ENCODE measurements at places on chromosomes 6 and 20. TPM values are rescaled to one million over a fixed set of nuclear protein-coding genes. Genes with fewer than 3 reads are reported as not detected.

QKI gene
- 60.7 TPM for total RNA-seq

SLC2A4RG gene
- 123 TPM for total RNA-seq

CASS4 gene
- 39.8 TPM for total RNA-seq

- DNase-seq = no peak
Measured at GRCh38 chr6:149254253-149254652, 63.3 kb upstream of the TAB2 start.

- no peak for DNase-seq
Measured at GRCh38 chr6:23280437-23280836, 711.1 kb downstream of the HDGFL1 start.

ARHGAP40 gene
- not detected for total RNA-seq

MMP24 gene
- total RNA-seq = not detected

- no peak for DNase-seq
Measured at GRCh38 chr6:139690007-139690406, 315.6 kb upstream of the CITED2 start.

GRCh38 chr6:115896538-115897129 is 164.1 kb downstream of the FRK start:
- no peak for DNase-seq

MTCH1 gene
- total RNA-seq = 231 TPM

DNA sequence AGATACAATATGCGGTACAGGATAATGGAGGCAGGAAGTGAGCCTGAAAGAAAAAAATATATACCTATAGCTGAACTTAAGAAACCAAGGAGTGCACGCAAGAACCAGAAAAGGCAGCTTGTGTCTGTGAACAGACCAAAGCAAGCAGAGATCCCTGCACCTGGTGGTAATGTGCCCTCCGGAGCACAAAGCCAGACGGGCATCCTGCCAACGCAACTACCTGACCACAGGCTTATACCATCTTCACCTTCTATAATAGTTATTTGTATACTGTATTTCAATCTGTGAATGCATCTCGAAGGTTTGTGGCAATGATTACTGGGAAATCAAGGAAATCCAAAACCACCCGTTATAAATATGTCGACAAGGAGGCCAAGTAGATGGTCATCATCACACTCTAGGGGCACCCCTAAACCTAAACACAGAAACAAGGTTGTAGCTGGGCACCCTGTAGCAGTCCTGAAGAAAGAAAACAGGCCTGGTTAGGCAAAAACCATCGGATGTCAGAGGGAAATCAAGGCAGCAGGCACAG is 801 bp downstream of the FBXL4 start:
- peak; percentile 49 for DNase-seq

SLC24A3 gene
- not detected for total RNA-seq

- DNase-seq = no peak
Measured at GRCh38 chr6:3859878-3860552, 10.8 kb downstream of the FAM50B start.

- no peak for DNase-seq
Measured at GRCh38 chr6:83601119-83601518, 88.8 kb downstream of the PRSS35 start.

DNA sequence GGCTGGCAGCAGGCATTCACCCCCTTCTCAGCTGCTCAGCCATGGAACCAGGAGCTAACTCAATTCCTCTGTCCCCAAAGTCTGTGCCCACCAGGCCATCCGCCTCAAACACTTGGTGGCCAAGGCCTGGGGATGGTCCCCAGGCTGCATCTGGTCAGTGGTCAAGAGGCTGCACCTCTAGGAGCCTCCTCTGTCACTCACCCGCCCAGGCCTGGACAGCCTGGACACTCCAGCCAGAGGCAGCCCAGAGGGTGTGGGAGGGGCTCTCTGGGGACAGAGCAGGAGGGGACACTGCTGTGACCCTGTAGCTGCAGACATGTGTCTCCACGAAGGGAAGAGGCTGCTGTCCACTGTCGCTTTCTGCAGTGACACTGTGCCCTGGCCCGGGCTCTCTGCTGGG is 416.6 kb upstream of the SULF2 start:
- DNase-seq = no peak

DNA sequence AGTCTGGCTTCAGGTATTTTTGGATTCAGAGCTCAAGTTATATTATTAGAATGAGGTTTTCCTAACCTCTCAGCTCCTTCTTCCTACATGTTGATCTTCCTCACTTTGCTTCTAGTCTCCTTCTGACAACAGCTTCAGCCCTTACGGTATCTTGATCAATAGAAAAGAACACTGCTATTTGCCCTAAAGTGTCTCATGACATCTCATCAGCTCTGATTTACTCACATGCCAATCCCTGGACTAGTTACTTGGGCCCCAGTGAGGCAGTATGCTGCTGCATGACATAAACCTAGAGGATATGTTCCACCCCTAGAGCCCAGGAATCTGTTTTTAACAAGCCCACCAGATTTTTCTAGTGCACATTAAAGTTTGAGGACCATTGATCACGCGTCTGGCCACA is 110.3 kb downstream of the UNC5CL start:
- no peak for DNase-seq

- DNase-seq = no peak
Measured at GRCh38 chr6:37540390-37540789, 40.7 kb upstream of the CCDC167 start.

AIF1 gene
- 31.8 TPM for total RNA-seq

PPIL6 gene
- total RNA-seq = 1.3 TPM

- no peak for DNase-seq
Measured at GRCh38 chr6:140011537-140011936, 637.1 kb upstream of the CITED2 start.

LAMP5 gene
- total RNA-seq = 0.11 TPM

DNA sequence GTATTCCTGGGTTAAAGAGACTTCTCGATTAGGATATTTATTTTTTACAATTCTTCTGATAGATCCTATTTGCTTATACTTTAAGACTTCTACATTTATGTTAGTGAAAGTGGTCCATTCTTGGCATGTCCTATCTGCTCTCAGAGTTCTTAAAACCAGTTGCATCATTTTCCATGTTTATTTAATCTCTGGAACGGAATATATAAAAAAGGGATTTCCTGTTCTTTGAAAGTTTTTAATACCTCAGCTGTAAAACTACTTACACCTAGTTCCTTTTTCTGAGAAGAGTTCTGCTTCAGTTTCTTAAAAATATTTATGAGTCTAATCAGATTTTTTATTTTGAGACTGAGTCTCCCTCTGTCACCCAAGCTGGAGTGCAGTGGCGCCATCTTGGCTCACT is 18.0 kb upstream of the MYL9 start:
- no peak for DNase-seq

GRCh38 chr6:77011929-77012545 is 451.3 kb downstream of the HTR1B start:
- no peak for DNase-seq

DNA sequence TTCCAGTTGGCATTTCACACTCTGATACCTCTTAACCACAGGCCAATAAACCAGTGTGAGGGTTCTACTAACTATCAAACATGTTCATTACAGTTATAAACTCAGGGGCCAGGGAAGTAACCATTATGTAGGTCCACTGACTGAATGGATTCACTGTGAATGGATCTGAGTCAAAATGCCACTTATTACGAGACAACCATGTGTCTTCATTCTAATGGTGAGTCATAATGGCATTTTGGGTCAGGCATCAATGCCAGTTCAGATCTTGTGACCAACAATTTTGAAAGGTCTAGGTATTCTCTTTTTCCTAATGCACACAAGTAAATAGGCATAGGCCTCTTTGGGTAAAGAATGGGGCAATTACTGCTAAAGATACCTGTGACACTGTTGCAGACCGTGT is 112.2 kb upstream of the HEY2 start:
- no peak for DNase-seq

DNA sequence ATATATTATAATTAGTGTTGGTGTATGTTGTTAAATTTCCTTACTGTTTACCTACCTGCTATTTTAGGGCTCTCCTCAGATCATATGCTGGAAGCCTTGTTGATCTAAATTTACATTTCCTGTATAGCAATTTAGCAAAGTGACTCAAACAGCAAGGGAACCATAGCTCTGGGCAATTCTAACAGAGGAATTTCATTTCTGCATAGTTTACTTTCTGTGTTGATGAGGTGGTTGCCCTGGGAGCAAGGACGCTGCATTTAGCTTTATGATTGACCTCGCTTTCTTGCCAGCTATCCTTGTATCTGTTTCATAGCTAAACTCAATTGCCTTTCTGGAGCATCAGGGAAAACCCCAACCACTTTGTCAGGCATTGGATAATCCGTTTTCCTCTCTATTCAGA is 810.8 kb downstream of the GRIK2 start:
- DNase-seq = no peak

HRH3 gene
- total RNA-seq = not detected

RSPH4A gene
- total RNA-seq = 0.56 TPM

- DNase-seq = no peak
Measured at GRCh38 chr6:32763421-32763820, at the start of gene HLA-DQB2. HLA-DQB2 (minus strand) TSS chr6:32763532; CDS start chr6:32763470, 62 bp downstream.

- DNase-seq = no peak
Measured at GRCh38 chr6:154096834-154097233, 57.8 kb downstream of the OPRM1 start.

BNIP5 gene
- not detected for total RNA-seq

- DNase-seq = no peak
Measured at GRCh38 chr6:9927275-9927674, 487.6 kb downstream of the TFAP2A start.

GRCh38 chr6:102732898-102733297 is 1339.4 kb downstream of the GRIK2 start:
- DNase-seq = no peak

BHLHE23 gene
- total RNA-seq = not detected

GRCh38 chr6:68127074-68127473 is 508.0 kb upstream of the ADGRB3 start:
- DNase-seq = no peak

DNA sequence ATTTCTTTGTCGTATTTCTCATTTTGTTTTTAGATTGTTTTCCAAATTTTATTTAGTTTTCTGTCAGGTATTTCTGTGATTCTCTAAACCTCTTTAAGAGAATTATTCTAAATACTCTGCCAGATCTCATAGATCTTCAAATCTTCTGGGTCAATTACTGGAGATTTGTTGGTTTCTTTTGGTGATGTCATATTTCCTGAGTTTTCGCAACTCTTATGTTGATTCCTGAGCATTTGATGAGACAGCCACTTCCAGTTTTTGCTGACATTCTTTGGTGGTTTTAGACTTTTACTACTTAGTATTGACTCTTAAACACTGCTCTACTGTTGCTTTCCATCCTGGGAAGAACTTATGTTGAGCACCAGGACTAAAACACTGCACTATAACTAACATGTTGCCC is 21.9 kb downstream of the ADGB start:
- DNase-seq = peak; percentile 1

IL20RA gene
- total RNA-seq = not detected

DNA sequence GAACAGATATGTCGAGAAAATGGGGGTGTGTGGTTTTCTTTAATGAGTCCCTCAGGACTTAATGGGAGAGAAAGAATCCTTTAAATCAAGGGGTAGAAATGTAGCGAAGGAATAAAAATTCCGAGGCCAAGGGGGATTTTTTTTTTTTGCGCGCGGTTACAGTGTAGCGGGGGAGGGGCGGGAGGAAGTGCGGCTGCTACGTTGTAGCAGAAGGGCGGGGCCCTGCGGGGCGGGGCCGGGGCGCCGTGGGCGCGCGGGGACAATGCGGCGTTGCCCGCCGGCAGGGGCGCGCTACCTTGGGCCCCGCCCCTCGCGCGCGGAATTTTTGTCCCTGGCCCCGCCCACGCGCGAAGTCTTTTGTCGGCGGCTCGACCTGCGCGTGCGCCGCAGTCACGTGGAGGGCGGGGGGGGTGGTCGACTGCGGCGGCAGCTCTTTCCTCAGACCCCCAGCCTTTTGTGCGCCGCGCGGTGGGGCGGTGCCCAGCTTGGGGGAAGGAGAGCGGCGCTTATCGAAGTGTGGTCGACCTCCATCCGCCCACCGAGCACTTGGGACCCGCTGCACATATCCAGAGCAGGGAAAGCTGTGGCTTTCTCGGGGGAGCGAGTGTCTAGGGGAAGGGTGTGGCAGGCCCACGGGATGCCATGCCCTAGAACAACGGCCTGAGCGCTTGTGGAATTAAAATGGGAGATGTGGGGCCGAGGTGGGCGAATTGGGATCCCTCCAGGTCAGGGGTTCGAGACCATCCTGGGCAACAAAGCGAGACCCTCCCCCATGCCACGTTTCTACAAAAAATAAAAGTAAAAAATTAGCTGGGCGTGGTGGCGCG is 1.3 kb downstream of the TUBB start:
- DNase-seq = peak; percentile 97

- no peak for DNase-seq
Measured at GRCh38 chr6:99512033-99512432, 3.2 kb downstream of the USP45 start.

GRCh38 chr6:148085631-148086331 is 256.9 kb upstream of the SASH1 start:
- no peak for DNase-seq

- DNase-seq = peak; percentile 32
Measured at GRCh38 chr20:24160563-24161281, 172.1 kb upstream of the GGTLC1 start.

HCK gene
- total RNA-seq = 1.0 TPM

DNA sequence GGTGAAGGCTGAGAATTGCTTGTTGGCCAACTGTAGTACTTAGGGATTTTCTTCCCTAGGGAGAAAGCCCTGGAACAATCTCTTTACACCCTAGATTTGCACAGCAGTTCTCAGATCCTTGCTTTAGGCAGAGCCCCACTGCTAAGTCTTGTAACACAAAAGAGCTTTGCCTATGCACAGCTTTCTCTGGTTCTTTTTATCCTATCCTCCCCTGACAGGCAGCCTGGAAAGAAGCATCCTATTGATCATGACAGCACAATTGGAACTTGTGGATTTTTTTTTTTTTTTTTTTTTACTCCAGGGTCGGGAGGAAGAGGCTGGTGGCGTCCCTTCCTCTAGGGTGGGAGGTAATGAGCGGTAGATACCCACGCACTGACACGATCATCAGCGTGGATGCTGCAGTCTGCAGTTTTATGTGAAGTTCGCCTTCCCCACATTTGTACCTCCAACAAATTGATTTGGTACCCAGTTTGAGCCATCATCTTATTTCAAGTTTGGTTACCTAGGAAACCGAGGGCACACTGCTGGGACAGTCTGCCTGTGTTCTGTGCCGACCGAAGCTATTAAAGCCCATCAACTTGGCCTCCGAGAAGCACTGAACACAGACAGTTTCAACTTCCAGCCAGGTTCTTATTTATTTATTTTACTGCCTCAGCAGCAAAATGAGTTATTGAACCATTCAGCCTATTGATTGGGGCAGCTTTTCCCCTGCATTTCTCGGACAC is 110.1 kb downstream of the NRN1 start:
- DNase-seq = no peak

FAM217A gene
- total RNA-seq = not detected

DNA sequence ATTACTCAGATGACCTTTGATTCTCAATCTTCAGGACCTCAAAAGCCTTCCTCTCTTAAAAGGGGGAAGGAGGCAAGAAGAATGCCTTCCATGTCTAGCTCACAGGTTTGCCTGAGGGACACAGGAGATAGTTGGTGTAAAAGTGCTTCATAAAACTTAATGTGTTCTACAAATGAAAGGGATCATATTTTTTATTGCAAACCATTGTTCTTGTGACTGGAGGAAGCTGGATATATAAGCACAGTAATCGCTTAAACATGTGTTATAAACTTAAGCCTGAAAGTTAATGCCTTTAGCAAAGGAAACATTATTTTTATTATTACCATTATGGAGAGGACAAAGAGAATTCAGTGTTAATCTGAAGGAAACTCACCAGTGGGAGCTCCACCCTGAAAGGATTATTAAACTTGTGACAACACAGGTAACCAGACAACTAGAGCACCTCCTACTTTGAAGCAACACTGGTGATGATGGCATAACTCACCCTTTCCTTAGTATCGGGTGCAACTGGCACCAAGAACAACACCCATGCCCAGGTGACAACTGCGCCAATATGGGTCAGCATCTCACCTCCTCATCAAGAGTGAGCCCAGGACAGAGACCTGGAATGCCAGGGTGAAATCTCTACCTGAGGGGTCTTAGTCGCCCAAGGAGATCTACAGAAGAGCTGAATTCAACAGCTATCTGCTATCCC is 288.7 kb upstream of the PRDM1 start:
- DNase-seq = no peak
